Mucosa of gallbladder (tissue), 1 donor: ENCODE measurements at places on chromosomes 2 and 18. TPM values are rescaled to one million over a fixed set of nuclear protein-coding genes. Genes with fewer than 3 reads are reported as not detected.

SKOR2 gene
- not detected for total RNA-seq

SLC11A1 gene
- 15.1 TPM for total RNA-seq

GRCh38 chr2:212922701-212923100, 228.7 kb downstream of the IKZF2 start:
- no peak for DNase-seq

- DNase-seq: no peak
Observed at GRCh38 chr2:147639891-147640290, 204.9 kb upstream of the ACVR2A start.

ZCCHC2 gene
- 38.2 TPM for total RNA-seq

- DNase-seq: no peak
Observed at GRCh38 chr2:3940661-3941060, 237.3 kb downstream of the DCDC2C start.

ELOA2 gene
- total RNA-seq: not detected

REG1B gene
- 8.1 TPM for total RNA-seq

- no peak for DNase-seq
Observed at GRCh38 chr2:214382229-214382628, 28.6 kb upstream of the VWC2L start.

GRCh38 chr2:185108588-185108987, 510.3 kb downstream of the ZNF804A start:
- DNase-seq: no peak

DNA sequence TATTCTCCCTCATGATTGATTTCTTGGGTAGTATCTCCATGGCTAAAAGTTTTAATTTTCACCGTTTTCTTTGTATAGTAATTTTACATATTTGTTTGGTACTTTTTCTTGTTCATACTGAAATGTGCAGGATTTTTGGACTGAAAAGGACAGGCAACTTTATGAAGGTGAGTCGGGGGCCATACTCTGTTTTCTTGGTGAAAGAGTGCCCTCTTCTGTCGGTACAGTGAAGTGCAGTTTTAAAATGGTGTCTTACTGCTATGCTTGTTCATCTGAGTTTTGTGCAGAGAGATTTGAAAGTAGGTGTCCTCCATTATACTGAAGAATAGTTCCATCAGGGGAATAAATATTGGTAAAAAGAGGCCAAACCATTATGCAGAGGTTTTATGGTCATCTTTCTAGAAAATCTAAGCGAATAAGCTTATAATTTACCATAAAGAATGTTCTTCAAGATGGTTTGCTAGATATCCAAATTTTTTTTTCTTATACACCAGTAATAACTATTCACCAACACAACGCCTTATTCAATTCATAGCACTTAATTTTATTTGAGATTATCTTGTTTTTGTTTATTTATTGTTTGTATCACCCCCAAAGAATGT, 8.7 kb upstream of the SERPINB13 start:
- DNase-seq: no peak

CCBE1 gene
- 0.75 TPM for total RNA-seq

DNA sequence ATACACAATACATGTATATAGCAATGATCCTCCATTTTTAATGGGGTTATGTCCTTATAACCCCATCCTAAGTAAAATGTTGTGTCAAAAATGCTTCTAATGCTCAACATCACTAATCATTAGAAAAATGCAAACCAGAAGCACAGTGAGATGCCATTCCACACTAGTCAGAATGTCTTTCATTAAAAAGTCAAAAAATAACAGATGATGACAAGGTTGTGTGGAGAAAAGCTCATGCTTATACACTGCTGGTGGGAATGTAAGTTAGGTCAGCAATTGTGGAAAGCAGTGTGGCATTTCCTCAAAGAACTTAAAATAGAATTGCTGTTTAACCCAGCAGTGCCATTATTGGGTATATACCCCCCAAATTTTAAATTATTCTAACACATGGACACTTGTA, 654.9 kb upstream of the CNTNAP5 start:
- DNase-seq: no peak

DNA sequence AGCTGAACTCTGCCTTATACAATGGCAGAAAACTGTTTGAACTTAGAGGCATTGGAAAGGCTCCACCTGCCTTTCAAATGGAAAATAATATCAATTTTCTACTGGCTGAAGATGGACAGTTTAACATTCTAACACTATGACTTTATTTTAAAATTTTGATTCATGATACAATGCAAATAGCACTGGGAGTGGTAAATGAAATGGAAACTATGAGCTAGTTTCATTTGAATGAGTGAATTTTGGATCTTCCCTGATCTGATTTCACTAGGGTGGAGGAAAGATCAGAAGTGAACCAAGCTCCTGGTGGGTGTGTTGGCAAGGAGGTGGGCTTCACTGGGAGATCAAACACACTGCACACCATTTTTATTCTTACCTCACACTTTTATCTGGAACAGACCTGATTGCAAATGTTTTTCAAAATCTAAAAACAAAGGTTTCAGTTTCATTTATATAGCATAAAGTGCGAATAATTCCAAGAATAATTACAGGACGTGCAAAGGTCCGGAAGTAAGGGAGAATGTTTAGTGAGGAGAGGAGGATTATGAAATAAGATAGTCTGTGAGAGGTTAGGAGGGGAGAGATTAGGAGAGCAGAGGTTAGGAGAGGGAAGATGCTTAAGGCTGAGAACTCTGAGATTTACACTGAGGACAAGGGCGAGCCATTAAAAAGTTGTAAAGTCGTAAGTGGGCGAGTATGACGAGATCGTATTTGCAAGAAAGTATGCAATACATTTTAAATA, 18.6 kb upstream of the MBP start:
- no peak for DNase-seq

FSHR gene
- total RNA-seq: 0.20 TPM

GRCh38 chr2:174518395-174518794, 31.6 kb upstream of the GPR155 start:
- no peak for DNase-seq

- DNase-seq: no peak
Observed at GRCh38 chr2:45728458-45728942, 77.0 kb downstream of the PRKCE start.

DNA sequence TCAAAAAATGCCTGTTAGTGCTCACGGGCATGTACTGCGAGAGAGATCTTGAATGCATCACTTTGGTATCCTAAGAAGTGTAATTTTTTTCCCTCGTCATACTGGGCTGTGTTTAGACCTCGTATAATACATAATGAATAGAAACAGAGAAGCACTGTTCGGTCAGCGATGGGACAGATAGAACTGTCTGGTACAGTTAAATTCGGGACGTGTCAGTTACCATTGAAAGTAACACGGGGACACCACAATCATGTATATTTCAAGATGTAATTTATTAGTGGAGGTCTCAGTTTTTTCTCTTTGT, 1.8 kb downstream of the PKP4 start:
- no peak for DNase-seq

GRCh38 chr2:151063271-151063670, 198.4 kb downstream of the RBM43 start:
- no peak for DNase-seq

DNA sequence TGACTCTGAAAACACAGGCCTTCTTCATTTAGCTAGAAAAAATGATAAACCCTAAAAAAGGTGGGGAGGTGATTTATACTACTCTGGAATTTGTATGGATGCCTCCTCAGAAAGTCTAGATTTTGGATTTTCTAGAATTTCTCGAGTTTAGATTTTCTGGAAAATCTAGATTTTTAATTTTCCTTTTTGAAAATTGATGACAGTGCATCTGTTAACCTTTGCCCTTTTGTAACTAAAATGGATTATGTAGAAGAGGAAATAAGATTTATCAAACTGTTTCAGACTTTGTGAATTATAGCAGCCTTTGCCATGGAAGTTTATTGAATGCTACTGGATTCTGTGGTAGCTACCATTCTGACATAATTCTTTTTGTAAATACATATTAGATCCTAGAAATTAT, 75.6 kb upstream of the RBM44 start:
- DNase-seq: no peak

GRCh38 chr2:224056889-224057288, 17.8 kb upstream of the SERPINE2 start:
- DNase-seq: no peak

GRCh38 chr2:119184512-119184911, 26.0 kb upstream of the C1QL2 start:
- no peak for DNase-seq

GRCh38 chr2:239233576-239233975, 167.2 kb downstream of the HDAC4 start:
- DNase-seq: no peak

- DNase-seq: no peak
Observed at GRCh38 chr18:23504720-23505119, 1.4 kb downstream of the RMC1 start.

DNA sequence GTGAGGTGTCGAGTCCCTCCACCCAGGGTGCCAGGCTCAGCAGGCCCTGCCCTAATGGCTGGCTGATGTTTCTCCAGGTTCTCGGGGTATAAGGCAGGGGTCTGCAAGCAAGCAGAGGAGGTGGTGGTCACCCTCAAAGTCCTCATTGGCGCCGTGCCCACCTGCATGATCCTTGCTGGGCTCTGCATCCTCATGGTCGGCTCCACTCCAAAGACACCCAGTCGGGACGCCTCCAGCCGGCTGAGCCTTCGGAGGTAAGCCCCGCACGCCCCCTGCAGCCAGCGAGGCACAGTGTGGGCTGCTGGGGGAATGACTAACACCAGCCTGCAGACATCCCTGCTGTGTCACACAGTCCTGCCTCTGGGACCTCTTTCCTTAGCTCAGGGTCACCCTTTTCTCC, 14.1 kb downstream of the MFSD2B start:
- DNase-seq: no peak

DNA sequence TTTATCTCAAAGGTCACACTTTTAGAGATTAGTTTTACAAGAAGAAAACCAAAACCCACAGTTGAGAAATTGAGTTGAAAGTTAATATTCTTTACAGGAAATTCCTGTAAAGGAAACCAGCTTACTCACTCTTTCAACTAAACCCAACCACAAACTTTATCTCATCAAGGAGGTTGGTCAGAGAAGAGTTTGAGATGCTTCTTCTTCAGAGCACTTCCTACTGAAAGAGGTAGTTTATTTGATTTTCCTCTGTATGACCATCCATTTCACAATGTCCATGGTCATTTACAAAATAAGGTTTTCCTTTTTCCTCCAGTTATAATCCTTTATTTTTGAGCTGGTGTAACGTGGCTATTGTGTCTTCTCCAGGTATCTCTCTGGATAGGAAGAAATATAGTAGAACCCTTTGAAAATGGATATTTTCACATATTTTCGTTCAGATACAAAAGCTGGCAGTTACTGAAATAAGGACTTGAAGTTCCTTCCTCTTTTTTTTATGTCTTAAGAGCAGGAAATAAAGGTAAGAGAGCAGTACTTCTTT, 4.5 kb upstream of the IL18RAP start:
- DNase-seq: no peak

DNA sequence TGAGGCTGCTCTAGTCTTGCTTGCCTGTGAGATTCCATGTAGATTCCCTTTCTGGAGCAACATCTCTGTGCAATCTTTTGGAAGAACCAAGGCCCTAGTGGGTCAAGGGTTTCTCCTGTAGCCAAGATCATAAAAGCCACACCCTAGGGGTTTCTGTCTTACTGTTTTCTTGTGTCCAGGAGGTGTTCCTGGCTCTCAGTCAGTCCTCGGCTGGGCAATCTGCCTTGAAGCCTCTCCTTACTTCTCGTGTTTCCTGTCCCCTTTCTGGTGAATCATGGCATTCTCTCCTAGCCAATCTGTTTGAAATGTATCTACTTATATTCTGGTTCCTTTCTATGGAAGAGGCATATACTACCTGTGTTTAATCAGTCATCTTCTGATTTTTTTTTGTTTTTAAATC, 484.8 kb upstream of the UBE2E3 start:
- DNase-seq: no peak

STAT4 gene
- total RNA-seq: 4.8 TPM

RUFY4 gene
- 0.17 TPM for total RNA-seq

APLF gene
- total RNA-seq: 3.5 TPM

- no peak for DNase-seq
Observed at GRCh38 chr2:38740851-38741731, 10.1 kb downstream of the SRSF7 start.

C2orf80 gene
- total RNA-seq: not detected

DNA sequence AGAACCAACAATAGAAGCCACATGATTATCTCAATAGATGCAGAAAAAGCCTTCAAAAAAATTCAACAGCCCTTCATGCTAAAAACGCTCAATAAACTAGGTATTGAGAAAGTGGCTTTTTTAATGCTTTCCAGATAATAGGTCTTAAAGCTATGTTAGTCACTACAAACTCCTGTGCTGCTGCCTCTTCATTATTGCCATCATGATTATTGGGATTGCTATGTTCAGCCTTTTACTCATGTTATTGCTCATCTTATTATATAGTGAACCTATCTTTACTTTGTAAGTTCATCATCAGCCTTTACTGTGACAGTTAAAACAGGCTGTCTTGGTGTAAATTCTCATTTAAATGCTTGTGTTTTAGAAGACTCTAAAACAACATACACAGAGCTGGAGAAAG, 1557.2 kb upstream of the ZEB2 start:
- no peak for DNase-seq

GRCh38 chr2:142748559-142749099, 128.8 kb upstream of the KYNU start:
- no peak for DNase-seq

GRCh38 chr2:23706613-23707078, 220.3 kb downstream of the ATAD2B start:
- no peak for DNase-seq

GRCh38 chr18:32714571-32715148, 58.2 kb downstream of the KLHL14 start:
- DNase-seq: peak; percentile 62

BAZ2B gene
- total RNA-seq: 77.7 TPM

- no peak for DNase-seq
Observed at GRCh38 chr2:102072741-102073140, 69.8 kb upstream of the IL1R1 start.

GRCh38 chr2:74096052-74096451, 51.7 kb downstream of the BOLA3 start:
- no peak for DNase-seq

DNA sequence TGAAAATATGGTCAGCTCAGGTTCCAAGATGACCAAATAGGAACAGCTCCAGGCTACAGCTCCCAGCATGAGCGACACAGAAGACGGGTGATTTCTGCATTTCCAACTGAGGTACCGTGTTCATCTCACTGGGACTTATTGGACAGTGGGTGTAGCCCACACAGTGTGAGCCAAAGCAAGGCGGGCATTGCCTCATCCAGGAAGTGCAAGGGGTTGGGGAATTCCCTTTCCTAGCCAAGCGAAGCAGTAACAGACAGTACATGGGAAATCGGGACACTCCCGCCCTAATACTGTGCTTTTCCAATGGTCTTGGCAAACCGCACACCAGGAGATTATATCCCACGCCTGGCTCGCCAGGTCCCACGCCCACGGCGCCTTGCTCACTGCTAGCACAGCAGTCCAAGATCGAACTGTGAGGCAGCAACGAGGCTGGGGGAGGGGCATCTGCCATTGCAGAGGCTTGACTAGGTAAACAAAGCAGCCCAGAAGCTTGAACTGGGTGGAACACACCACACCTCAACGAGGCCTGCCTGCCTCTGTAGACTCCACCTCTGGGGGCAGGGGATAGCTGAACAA, 57.5 kb downstream of the WDPCP start:
- no peak for DNase-seq
